ENCODE measurements at places on chromosomes 7 and 10.
A peak's percentile ranks its signal among the peaks of the same experiment; 100 is the strongest.

- DNase-seq = no peak
These were observed 115.7 kb downstream of the MTPAP start for GRCh38 chr10:30233186-30233959.

GRCh38 chr7:124922200-124922599 lies 7.4 kb downstream of the POT1 start:
- DNase-seq = no peak

DNA sequence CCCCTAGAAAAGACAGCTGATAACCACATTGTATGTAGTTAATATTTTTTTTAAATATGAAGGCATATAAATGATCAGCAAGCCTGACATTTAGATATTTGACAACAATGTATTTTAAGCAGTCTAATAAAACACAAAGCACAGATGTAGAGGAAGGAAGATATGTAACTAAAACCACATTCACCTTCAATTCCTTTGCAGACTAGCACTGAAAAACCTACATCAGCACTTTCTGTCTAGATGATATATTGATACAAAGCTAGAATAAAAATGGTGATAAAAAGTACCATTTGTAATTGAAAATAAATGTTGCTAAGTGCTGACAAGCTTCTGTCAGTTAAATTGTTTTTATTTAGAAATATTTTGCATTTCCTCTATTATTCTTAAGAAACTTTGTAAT lies 153.6 kb downstream of the IMMP2L start:
- no peak for DNase-seq

DNA sequence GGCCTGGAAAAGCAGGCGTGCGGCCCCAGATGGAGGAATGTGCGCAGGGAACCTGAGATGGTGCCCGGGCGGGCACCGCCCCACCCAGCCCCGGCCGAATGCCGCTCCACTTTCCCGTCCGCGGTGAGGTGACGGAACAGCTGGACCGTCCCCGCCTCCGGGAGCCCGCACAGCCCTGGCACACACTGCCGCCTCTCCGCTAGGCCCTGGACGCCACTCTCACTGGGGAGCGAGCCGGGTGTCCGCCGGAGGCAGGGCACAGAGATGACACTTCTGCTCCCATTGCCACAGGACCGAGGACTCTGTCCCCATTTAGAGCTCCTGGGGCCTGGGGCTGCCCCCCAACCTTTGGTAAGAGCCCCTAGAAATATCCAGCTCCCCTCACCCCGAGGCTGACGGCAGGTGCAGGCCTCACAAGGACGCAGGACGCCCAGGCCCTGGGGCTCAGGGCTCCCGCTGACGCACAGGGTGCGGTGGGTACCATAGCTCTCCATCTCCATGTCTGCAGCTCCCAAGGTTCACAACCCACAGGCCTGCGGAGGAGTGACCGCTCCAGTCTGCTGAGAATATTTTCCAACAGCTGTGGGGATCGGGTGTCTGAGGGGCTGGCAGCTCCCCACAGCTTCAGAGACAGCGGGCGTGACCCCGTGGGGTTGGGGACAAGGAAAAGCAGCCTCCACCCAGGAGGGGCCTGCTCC lies 52.2 kb upstream of the PDGFA start:
- DNase-seq = no peak

- no peak for DNase-seq
These were observed 593.1 kb downstream of the SORCS1 start for GRCh38 chr10:106571192-106571946.

- DNase-seq = no peak
These were observed 90.8 kb downstream of the DNAJB9 start for GRCh38 chr7:108660465-108660864.

DNA sequence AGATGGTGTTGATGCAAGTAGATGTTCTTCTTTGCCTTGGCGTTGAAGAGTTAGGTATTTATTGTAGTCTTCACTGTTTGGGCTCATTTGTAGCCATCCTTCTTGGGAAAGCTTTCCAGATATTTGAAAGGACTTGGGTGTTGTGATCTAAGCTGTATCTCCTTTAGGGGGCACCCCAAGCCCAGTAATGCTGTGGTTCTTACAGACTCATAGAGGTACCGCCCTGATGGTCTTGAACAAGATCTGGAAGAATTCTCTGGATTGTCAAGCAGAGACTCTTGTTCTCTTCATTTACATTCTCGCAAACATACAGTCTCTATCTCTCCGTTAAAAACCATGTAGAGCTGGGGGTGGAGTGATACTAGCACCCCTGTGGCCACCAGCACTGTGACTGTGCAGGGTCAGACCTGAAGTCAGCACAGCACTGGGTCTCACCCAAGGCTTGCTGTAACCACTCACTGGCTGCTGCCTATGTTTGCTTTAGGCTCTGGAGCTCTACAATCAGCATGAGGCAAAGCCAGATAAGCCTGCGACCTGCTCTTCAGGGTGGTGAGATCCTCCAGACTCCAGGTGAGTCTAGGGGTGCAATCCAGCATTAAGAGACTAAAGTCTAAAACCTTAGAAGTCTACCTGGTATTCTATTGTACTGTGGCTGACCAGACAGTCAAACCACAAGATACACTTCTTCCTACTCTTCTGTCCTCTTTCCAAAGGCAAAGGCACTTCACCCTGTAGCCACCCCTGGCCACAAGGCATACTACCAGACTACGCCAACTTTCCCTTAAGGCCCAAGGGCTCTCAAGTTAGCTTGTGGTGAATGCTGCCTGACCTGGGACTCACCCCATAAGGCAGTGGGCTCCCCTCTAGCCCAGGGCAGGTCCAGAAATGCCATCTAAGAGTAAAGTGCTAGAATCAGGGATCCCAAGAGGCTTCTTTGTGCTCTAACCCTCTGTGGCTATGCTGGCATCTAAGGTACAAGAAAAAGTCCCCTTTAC lies 209.7 kb upstream of the TMEM196 start:
- no peak for DNase-seq

DNA sequence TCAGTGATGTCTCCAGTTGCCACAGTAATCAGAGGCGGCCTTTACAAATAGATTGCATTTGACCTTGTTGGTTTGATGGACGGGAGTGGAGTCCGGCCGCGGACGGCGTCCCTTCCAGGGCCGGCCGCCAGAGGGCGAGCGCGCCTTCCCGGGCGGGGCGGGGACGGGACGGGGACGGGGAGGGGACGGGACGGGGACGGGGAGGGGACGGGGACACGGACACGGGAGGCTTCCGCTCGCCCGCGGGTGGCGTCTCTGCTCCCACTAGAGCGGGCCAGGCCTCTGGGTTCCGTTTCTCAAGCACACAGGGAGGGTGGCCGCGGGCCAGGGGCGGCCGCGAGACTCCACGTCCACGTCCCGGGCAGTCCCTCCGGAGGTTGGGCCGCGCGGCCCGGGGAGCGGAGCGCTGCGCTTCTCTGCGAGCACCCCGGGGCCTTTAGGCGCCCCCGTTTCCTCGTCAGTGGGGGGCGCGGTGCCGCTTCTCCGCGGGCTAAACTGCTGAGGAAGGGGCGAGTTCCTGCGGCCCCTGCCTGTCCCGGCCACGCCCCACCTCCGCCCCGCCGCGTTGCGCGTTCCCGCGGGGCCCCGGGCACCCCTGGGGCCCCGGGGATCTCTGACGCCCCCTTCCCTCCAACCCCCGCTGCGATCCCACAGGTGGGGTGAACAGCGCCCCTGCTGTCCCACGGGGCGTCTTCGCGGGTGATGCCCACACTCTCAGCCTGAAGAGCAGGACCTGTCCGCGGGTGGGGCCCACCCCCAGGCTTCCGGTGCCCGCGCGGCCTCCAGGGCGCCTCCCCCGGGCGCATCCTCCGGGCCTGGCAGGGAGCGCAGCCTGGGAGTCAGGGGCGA lies 84.2 kb upstream of the MKI67 start:
- DNase-seq = peak; percentile 96

DNA sequence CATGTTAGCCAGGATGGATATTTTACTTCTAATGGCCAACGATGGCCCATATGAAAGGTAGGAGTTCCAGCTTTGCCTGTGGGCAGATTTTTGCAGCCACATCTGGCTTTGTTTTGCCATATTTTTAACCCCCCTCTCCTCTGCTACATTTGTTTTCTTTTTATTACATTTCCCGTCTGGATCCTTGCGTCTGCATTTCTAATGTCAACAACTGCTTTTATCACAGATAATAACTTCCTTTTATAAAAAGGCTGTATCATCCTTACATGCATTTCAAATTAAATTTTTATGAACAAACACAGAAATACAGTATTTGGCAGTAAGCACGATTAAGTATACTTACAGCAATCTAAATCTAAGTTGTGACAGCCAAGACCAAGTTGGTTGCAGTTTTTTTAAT lies 156.0 kb downstream of the BAMBI start:
- DNase-seq = no peak

GRCh38 chr7:34240417-34240816 lies 335.1 kb downstream of the BMPER start:
- DNase-seq = no peak

DNA sequence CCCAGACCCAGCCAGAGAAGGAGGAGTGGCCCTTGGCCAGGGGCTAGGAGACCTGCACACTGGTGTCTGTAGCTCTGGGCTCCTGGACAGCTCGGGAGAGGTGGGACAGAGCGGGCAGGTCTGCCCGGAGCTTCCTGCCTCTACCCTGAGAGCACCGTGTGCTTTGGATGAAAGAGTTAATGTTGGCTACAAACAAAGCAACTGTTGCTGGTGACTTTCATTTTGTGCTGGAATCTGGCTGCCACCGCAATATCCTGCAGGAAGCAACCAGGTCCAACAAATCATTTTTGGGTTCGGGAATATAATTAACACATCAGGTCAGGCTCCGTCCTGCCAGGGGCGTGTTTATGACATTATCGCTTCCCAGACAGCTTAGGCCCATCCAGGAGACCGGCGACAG lies 441.8 kb upstream of the MKI67 start:
- DNase-seq = no peak

GRCh38 chr10:67760272-67760671 lies 64.3 kb upstream of the CTNNA3 start:
- no peak for DNase-seq

GRCh38 chr7:36979810-36980248 lies 255.5 kb upstream of the AOAH start:
- no peak for DNase-seq

DNA sequence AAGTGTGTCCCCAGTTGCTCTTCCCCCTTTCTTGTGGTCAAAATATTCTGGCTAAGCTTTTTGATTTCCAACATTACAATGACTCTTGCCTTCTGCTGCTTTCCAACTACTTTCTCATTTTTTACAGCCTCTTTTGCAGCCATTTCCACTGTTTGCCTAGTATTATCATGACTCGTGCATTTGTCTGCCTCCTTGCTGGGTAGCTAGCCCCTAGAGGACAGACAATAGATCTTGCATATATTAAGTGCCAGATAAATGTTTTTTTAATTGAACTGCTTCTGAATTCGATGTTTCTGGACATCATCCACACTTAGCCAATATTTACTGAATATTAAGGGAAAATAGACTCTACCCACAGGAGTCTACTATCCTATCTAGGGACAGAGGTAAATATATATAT lies 124.5 kb downstream of the POU6F2 start:
- no peak for DNase-seq

GRCh38 chr7:50092579-50093491 lies at the start of gene ZPBP:
Gene ZPBP, minus strand, starts transcription at chr7:50093246. Its CDS starts 52 bp downstream, at chr7:50093194.
- peak; percentile 87 for DNase-seq

DNA sequence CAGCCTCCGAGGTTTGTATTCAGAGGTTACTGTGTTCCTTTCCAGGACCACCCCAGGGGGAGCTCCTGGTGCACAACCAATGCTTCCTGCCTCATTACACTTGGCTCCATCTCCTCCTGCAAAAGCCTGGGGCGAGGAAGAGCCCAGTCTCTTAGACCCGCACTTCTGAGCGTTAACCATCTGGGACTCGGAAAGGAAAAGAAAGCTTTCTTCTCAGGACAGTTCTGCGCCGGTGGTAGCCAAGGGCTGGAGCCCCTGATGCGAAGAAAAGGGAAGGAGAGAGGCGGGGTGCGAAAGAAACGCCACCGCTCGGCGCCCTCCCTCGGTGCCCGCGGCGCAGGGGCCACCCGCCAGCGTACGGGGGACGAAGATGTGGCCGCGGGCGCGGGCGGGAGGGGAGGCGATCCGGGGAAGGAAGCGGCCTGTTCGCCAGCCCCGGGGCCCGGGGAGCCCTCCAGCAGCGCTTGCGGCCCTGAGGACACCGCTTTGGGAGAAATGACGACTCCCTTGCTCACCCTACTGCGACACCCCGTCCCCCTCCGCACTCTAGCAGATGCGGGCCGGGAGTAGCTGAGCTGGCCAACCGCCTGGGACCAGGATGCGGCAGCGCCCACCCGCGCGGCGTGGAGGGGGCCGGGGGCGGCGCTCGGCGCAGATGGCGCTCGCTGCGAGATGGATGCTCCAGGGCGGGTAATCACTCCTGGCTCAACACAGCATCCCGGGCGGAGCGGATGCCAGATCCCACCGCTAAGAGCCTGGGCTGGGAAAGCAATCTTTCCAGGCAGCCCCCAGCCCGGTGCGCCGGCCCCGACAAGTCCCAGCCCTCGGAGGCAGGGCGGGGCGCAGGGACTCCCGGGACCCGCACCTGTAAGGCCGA lies 1.3 kb downstream of the NRCAM start:
- DNase-seq = no peak

GRCh38 chr7:131726686-131727085 lies 170.3 kb upstream of the PODXL start:
- no peak for DNase-seq

- DNase-seq = no peak
These were observed 206.9 kb downstream of the GALNT17 start for GRCh38 chr7:71338866-71339265.

- DNase-seq = no peak
These were observed 218.8 kb downstream of the IPMK start for GRCh38 chr10:58048936-58049335.

DNA sequence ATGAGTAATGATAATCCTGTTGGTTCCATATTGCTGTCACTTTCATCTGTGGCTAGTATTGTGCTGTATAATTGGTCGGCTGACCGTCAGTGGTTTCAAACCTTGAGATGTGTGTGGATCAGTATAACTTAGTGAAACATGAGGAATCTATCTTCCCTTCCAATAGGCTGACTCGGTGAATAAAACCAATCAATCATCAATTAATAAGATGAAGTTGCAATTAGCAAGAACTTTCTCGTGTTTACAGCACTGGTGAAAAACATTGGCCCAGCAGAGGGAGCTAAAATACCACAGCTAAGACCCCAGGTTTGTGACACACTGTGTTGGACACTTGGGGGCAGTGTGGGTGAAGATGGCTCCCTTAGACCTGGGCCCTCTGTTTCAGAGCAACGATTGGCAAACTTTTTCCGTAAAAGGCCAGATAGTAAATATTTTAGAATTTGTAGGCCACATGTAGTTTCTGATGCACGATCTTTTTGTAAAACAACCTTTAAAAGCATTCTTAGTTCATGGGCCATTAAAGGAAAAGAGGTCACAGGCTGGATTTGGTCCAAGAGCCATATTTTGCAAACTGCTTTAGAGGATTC lies 47.8 kb downstream of the STRA8 start:
- no peak for DNase-seq

- no peak for DNase-seq
These were observed 50.4 kb upstream of the FHIP2A start for GRCh38 chr10:114771157-114771556.

- no peak for DNase-seq
These were observed 348.0 kb downstream of the GPAM start for GRCh38 chr10:111835574-111835973.

GRCh38 chr10:93749218-93749799 lies 8.4 kb upstream of the LGI1 start:
- DNase-seq = no peak

- DNase-seq = no peak
These were observed 70.9 kb downstream of the MBL2 start for GRCh38 chr10:52701647-52702046.

GRCh38 chr10:100419911-100420449 lies 42.8 kb upstream of the WNT8B start:
- no peak for DNase-seq

- DNase-seq = no peak
These were observed 50.2 kb upstream of the LYZL1 start for GRCh38 chr10:29238523-29239135.

GRCh38 chr7:47100148-47100816 lies 481.6 kb downstream of the TNS3 start:
- no peak for DNase-seq

- no peak for DNase-seq
These were observed 64.4 kb downstream of the PIP4K2A start for GRCh38 chr10:22649994-22650393.
